ENCODE measurements at places on chromosomes 2 and 18.

- DNase-seq = no peak
Observed at GRCh38 chr18:54983041-54983686, 23.9 kb upstream of the CCDC68 start.

DNA sequence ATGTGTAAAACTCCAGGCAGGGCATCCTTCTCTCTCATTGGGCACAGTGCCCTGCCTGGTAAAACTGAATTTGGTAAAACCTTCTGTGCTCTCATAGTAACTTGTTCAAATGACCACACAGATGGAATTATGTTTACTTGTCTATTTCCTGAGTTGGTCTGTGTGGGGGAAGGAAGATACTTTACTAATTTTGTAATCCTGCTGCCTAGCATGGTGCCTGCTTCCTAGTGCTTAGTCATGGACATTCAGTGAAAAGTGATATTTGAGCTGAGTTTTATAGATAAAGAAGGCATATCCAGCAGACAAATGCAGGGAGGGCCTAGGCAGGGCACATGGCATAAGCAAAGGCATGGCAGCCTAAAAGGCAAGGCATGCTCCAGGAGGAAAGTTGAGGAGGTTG, 199.4 kb downstream of the FSHR start:
- DNase-seq = no peak

GRCh38 chr2:224085246-224085645, 46.2 kb upstream of the SERPINE2 start:
- no peak for DNase-seq

DNA sequence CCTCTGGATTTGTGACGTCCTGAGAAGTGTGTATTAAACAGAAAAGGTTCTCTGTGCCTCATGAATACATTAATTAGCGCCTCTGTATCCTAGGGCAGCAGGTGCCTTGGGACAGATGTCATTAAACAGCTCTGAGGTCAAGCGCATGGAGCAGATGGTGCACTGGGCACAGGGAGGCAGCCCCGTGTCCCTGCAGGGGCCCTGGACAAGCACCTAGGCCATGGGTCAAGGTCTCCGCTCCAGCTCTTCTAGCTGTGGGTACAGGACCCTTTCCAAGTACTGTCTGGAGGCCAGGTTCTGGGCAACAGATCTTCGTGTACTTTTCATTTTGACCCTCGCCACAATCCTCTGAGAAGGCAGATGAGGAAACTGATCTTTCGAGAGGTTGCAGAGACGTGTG, 126.4 kb downstream of the KCTD1 start:
- DNase-seq = no peak

GRCh38 chr18:47756364-47757016, 174.0 kb downstream of the SMAD2 start:
- peak; percentile 27 for DNase-seq

DNA sequence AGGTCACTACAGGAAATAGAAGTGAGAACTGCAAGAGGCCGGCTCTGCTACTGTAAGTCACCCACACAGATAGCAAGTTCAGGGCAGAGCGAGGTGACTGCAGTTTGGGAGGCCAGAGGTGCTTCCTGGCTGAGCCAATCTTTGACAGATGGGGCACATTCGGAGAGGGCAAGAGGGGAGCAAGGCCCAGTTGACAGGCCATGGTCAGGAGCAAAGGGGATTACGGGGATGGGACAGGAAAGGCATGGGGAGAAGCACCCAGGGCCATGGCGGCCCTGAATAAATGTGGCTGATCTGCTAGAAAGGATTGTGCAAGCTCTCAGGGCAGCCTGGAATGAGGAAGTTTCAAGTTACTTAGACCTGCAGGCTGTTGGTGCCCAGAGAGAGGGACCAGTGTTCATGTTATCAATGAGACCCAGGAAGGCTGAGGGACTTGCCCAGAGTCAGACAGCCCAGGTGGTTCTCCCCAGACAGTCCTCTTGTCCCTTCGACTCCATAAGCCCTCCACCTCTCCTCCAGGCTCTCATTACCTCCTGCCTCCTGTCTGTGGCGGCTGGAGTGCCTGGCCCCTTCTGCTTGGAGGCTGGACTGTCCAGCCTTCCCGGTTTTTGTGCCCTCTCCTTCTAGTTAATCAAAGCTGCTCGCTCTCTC, 123.3 kb downstream of the CTIF start:
- no peak for DNase-seq

- peak; percentile 54 for DNase-seq
Observed at GRCh38 chr2:105802587-105802986, 57.9 kb downstream of the NCK2 start.

DNA sequence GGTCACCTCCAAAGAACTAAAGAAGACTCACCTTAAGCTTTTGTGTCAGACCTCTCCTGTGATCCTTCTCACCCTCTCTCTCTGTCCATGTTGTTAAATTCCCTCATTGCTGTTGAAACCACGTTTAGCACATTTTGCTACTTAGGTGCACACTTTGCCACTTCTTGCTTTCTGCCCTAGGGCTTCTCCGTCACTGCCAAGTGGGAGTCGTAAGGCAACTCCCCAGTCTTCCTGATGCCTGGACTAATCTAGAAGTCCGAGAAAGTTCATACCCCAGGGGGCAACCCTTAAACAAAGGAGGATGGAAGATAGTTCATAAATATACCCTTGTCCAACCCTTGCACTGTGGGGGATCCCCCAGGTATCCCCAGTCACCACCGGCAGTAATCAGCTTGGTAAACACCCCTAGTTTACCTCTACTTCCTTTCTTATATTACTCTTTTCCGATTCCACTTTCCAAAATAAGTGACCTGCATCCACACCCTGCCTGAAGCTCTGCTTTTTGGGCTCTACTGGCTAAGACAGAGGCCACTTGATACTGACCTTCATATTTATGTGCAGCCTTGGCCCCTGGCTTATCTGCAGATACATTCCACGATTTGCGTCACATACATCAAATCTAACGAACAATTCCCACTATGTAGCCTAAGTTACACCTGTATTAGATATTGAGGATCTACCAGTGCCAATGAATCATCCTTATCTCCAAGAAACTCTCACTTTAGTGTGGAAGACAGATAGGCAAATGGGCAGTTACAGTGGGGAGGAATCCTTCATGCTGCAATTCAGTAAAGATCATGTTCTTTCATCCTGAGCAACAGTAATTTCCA, 776.2 kb downstream of the RNF144A start:
- no peak for DNase-seq

GRCh38 chr2:70474256-70474848, 79.3 kb downstream of the TGFA start:
- DNase-seq = no peak

DNA sequence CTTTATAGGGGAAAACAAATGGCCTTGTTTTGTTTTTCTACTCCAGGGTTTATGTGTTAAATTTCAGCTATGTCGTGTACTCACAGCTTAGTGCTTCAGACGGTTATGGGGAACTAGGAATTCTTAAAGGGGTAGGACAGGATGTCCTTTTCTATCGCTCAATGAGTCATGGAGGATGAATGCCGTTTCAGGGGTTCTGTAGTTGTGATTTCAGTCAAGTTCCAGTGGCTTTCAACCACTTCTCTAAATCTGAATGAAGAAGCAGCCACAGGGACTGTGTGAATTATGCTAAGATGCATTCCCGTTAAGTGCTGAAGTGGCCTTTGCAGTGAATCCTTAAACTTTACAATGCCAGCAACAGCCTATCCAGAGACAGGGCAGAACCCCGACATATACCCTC, 1231.7 kb upstream of the ZEB2 start:
- DNase-seq = peak; percentile 82

DNA sequence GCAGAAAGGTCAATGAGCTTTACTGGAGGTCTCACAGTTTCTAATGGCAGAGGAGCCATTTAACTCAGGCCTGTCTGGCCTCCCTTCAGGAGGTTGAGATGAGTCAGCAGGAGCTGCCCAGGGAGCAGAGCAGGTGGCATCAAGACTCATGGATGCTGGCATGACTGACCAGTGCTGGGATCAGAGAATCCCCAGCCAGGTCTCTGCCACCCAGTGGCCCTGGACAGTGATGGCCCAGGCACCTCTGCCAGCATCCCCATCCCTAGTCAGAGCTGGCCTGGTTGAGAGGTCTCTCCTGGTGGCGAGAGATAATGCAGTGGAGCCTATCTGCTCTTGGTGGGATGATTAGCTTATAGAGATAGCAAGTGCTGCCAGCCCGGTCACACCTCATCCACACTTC, 43.1 kb downstream of the GYPC start:
- DNase-seq = no peak

DNA sequence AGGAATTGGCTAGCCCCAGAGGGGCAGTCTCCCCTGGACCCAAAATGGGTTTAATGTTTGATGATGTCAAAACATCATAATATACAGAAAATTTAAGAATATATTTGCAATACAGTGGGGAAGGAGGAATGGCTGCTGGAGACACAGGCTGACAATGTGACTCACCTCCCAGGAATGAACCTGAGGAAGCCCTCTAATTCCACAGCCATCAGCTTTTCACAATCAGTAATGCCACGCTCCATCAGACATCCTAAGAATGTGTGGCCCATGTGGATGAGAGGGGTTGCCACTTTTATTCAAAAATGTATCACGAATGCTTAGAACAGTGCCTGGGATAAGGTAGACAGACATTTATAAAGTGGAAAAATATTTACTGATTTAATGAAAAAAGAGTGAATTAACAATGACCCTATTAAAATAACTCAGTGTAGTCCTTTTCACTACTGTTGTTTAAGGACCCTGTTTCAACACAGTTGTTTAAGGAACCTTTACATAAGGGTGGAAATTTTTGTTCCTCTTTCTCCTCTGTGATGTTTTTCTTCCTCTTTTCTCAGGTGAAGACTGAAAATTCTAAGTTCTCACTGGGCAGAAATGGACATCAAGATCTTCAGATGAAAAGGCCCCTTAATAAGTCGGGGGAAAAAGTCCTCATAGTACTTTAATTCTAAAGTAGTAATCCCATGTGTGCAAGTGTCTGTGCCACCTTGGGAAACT, 17.5 kb upstream of the TMEM163 start:
- DNase-seq = peak; percentile 62

- no peak for DNase-seq
Observed at GRCh38 chr2:109160714-109161440, 31.9 kb downstream of the SH3RF3 start.

GRCh38 chr2:47093626-47094025, 61.5 kb downstream of the STPG4 start:
- no peak for DNase-seq

DNA sequence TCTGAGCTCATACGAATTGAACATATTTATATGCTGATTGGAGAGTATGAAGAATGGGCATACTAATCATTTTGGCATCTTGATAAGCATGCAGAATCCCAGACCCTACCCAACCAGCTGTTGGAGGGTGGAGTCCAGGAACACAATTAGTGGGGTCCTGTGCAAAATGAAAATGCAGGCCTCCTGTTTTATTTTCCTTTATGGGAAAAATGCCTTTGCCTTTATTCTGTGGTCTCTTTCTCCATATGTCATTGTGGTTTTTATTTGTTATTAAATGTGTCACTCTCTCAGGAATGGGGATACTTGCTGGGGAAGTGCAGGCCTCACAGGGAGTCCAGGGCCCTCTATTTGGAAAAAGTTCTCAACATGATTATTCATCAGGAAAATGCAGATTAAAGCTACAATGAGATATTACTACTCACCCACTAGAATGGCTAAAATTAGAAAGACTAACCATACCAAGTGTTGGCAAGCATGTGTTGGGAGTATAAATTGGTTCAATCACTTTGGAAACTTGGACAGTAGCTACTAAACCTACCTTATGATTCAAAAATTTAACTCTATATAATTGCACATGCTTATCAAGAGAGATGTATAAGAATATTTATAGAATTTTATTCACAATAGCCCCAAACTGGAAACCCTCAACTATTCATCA, 223.1 kb upstream of the FBXO11 start:
- DNase-seq = no peak

GRCh38 chr2:3779496-3780049, 76.2 kb downstream of the DCDC2C start:
- DNase-seq = no peak

GRCh38 chr2:210046851-210047500, 44.5 kb downstream of the RPE start:
- DNase-seq = no peak

DNA sequence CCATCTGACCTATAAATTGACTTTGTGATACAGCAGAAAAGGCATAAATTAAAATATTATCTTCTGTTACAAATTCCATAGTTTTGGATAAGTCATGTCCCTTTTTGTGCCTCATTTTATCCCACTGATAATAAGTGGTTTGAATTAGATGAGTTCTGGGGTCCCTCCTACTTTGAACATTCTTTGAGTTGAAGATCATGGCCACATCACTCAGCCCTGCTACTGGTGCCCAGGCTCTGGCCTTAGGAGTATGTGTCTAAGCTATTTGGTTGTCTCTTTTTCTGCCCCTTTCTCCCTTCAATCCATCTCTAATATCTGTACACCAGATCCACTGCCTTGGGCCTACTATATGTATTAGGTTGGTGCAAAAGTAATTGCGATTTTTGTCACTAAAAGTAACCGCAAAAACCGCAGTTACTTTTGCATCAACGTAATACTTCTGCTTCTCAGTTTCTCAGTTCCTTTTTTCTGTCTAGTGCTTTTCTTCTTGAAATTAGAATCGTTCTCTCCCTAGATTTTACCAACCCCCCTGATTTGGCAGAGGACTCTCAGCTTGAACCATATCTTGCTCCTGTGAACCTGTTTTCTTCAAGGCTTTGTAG, 362.5 kb upstream of the TNP1 start:
- peak; percentile 69 for DNase-seq

DNA sequence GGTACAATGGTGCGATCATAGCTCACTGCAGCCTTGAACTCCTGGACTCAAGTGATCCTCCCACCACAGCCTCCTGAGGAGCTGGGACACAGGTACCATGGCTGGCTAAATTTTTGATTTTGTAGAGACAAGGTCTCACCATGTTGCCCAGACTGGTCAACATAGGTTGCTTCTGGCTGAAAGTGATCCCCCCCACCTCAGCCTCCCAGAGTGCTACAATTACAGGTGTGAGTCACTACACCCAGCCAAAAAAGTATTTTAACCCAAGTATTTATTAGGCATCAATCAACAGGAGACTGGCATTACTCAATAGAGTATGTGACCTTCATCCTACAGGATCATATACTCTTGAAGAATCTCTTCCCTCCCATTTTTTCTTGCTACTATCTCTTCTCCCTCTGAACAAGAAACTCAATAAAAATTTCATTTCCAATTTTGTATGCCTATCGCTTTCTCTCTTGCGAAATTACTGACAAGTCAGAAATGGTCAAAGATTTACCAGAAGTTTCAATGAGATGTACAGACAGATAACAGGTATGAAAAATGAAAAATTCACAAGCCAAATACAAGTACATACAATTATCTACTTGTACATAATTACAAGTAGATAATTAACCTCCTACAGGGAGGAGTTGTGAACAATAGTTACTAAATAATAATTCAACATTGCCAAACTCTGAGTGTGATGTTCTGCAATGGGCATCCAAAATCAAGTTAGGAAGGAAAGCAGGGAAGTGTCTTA, 34.9 kb upstream of the CCNT2 start:
- DNase-seq = no peak

DNA sequence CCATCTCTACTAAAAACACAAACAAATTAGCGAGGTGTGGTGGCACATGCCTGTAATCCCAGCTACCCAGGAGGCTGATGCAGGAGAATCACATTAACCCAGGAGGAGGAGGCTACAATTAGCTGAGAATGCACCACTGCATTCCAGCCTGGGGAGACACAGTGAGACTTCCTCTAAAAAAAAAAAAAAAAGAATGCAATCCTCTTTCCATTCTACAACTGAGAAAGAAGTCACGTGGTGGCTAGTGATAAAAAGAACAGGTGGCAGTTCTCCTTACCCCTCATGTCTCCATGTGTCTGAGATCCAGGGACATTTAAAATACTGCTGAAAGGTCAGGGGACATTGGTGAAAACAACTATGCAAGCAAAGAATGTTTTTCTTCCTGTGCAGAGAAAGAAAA, 24.4 kb upstream of the GPR39 start:
- no peak for DNase-seq

- DNase-seq = no peak
Observed at GRCh38 chr2:133360882-133361281, 207.4 kb downstream of the NCKAP5 start.

- no peak for DNase-seq
Observed at GRCh38 chr2:8394569-8395359, 287.1 kb upstream of the ID2 start.
